Smooth muscle cell of the pulmonary artery (primary cell): ENCODE measurements at places on chromosomes 16 and 17. TPM values are rescaled to one million over a fixed set of nuclear protein-coding genes. Genes with fewer than 3 reads are reported as not detected.

GSDMA gene
- total RNA-seq: not detected in 2 replicates

CLCN7 gene
- 106 and 148 TPM in 2 replicates for total RNA-seq

TAOK1 gene
- 61.7 and 65.7 TPM in 2 replicates for total RNA-seq

HAS3 gene
- total RNA-seq: 4.0 and 7.6 TPM in 2 replicates

UBALD1 gene
- 3.5 and 7.0 TPM in 2 replicates for total RNA-seq

CDC6 gene
- 3.9 and 6.6 TPM in 2 replicates for total RNA-seq

CTRB1 gene
- total RNA-seq: not detected in 2 replicates

CFAP97D1 gene
- total RNA-seq: under 0.01 TPM in 1 of 2 replicates, not detected in the other

TMEM114 gene
- total RNA-seq: not detected in 2 replicates

MMP28 gene
- total RNA-seq: 0.65 and 1.8 TPM in 2 replicates
